Peyer's patch (tissue), 4 donors: ENCODE measurements at places on chromosomes 3 and 15.

DNA sequence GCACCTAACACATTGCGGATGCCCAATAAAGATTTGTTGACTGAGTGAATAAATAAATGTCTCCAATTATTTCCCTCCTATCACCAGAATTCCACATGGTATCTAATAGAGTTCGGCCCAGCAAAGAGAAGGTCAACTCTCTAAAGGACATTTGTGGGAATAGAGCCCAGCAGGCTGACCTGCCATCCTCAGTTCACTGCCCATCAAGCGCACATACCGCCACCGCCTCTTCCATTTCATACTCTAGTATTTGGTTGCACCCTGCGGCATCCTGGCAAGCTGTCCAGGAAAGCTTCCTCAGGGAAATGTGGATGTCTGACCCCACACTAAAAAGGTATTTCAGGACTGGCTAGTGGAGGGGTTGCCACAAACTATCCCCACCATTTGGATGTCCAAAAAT lies 29.8 kb upstream of the DLG1 start:
- DNase-seq: no peak

DNA sequence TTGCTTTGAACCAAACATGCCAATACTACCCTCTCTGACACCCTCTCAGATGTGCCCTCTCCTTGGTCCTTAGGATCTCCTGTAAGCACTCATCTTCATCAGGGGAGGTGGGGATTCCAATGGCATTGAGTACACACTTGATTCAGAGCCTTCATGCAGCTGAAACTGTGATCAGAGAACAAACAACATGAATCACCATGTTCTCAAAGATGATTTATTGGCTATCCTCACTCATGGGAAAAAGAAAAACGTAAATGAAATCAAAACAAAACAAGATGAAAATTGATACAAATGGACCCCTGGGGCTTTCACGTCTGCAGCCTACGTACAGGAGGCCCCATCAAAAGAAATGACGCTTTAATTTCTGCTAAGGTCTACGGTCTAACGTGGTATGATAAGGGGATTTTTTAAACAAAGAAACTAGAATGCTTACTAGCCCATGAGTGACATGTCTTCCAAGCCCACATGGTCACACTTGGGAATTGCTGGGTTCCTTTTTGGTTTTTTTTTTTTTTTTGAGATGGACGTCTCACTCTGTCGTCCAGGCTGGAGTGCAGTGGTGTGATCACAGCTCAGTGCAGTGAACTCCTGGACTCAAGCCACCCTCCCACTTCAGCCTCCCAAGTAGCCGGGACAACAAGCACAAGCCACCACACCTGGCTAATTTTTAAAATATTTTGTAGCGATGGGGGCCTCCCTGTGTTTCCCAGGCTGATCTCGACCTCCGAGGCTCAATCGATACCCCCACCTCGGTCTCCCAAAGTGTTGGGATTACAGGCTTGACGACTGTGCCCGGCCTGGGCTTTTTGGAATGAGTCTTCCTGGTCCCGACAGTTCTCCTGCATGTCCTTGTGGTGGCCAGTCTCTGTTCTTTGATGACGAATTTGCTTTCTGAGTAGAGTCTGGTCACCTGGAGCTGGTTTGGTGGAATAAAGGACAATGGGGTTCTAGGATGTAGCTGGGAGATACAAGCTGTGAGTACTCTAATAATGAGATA lies 202.6 kb downstream of the XXYLT1 start:
- DNase-seq: peak; percentile 19

- no peak for DNase-seq
These were observed 44.3 kb downstream of the MYO5C start for GRCh38 chr15:52251144-52251860.

DNA sequence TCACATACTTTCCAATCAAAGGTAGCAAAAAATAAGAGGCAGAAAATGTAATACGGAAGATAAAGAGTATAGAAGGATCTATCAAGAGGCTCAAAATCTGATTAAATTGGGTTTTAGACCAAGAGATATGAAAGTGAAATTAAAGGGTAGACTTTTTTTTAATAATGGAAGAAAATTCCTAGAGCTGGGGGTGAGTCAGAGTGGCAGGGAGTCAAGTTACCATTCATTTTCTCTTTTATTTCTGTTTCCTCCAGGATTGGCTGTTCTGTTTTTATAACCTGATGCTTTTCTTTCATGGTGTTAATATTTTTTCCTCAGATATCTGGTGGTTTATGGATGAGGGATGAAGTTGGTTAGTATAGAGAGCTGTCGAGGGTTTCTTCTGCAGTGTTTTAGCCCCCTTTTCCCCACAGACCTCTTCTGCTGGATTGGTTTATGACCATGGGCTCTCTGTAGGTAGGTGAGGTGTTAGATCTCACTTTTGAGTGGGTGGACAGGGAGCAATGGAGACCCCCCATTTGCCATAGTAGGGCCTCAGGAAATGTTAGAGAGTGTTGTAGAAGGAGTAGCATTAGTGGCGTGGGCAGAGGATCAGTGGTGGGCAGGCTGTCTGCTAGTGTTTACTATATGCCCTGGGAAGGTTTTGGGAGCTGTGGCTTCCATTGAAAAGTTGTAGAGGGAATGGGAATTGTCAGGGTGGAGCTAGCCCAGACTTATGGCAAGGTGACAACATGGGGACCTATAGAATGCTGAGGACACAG lies 201.6 kb upstream of the GOLGA6L4 start:
- DNase-seq: no peak

DNA sequence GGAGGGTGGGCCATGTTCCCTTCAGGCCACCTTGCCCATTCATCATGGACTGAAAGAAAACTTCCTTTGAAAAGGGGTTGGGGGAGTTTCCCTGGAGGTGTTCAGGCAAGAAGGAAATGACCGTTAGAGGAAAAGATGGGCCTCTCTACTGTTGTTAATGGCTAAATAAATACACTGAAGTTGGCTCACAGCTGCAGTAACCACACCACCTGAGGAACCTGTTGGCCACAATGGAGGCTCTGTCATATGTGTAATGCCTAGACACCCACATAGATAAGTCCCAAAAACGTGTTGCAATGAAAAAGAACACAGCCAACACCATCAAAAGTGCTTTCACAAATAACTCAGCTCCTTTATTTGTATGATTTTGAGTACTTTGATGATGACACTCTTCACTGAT lies 38.2 kb upstream of the FAM3D start:
- DNase-seq: no peak

DNA sequence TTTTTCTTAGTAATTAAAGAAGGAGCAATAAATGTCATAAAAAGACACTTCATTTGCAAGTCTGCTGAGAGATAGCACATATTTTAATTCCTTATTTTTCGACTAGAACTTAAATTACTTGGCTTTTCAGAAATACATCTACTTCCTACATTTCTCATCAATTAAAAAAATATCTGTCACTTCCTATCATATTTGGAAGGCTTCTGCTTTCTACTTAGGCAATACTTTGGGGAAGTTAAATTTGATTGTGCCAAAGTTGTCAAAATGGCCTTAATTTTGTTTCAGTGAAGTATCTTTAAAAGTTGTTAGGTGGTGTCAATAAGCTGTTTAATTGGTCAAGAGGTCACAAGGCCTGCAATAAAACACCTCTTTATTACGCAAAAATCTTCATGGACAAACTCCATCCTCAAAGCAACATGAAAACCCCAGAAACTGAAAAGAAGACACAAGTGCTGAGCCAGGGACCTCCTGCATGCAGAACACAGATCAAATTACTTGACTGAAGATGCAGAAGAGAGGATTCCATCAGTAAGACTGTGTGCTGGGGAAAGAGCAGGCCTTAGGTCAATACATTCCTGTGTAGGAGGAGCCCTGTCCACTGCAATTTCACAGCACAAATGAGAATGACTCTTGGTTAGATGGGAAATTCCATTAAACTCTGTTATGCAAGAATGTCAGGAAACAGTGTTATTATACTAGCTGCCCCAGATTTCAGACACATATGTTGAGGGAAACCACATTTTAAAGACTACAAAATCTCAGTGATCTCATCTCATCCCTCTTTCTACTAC lies 48.0 kb upstream of the FSTL1 start:
- no peak for DNase-seq

GRCh38 chr3:71311661-71312046 lies 271.9 kb downstream of the FOXP1 start:
- DNase-seq: no peak

DNA sequence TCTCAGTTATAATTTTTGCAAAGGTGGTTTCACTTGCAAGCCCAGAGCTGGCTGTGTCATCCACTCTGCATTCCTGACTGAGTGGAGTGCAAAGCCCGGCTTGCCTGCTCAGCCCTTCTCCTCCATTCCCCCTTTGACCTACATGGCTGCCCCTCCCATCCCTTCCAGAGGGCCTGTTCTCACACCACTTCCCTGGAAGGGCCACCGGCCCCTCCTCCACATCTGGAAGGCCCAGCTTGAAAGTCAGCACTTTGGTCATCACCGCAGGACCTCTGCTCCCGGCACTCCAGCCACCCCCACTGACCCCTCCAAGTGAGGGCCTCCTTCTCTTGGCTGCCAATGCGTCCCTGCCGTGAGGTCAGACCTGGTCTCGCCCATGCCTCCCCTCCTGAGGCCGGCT lies 74.1 kb upstream of the RNF7 start:
- no peak for DNase-seq

- DNase-seq: no peak
These were observed 724.7 kb upstream of the ZNF385D start for GRCh38 chr3:22475665-22476240.

DNA sequence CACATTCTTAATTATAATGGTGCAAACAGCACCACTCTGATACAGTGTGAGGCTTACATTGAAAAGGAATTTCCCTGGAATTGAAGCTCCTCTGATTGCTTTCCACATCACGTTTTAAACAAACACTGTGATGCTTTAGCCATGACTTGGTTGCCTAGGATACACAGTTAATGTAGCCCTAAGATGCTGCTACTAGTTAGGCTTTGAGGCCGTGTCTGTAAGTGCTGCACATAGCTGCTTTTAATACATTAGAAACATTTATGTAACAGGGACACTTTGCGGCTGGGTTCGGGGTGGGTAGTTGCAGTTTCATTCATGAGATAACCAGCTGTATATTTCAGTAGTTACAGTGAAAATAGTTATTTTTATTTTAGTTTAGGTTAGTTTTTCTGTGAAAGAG lies 334.7 kb downstream of the NLGN1 start:
- no peak for DNase-seq

GRCh38 chr3:20103731-20104130 lies 63.5 kb downstream of the KAT2B start:
- DNase-seq: no peak

- DNase-seq: no peak
These were observed 69.1 kb downstream of the RPN1 start for GRCh38 chr3:128581566-128581965.
